Anterior cingulate cortex (tissue), 58 donors: ENCODE measurements at places on chromosomes 11 and 22.

- no peak for DNase-seq
Observed at GRCh38 chr11:8058216-8058615, 22.8 kb upstream of the TUB start.

- DNase-seq, result no peak
Observed at GRCh38 chr11:22304337-22304961, 33.7 kb upstream of the SLC17A6 start.

- no peak for DNase-seq
Observed at GRCh38 chr11:30815619-30816018, 229.5 kb upstream of the MPPED2 start.

- no peak for DNase-seq
Observed at GRCh38 chr11:66674964-66675602, 2.6 kb downstream of the RBM4B start.

- DNase-seq, result no peak
Observed at GRCh38 chr22:43207849-43208702, 21.1 kb upstream of the TTLL12 start.

GRCh38 chr11:10878408-10879214 lies 20.8 kb upstream of the ZBED5 start:
- DNase-seq, result no peak

GRCh38 chr11:425301-425700 lies 10.5 kb upstream of the SIGIRR start:
- DNase-seq, result no peak

DNA sequence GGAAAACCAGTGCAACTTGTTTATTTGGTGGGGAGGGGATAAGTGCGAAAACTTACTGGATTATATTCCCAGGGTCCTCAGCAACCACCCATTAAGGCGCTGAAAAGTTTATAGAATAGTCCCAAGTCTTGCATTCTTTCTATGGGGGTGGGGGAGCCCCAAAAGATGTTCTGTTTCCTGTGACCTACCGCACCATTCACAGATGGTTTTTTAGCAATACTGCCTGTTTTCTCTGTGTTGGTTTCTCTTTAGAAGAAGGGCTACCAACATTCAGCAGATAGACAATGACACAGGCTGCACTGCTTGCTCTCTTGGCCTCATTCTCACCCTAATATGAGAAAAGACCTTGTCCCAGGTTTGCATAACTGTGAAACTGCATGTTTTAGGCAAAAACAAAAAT lies 86.5 kb downstream of the FAM76B start:
- DNase-seq, result no peak

GRCh38 chr11:72436661-72437060 lies 2.3 kb upstream of the CLPB start:
- DNase-seq, result no peak

DNA sequence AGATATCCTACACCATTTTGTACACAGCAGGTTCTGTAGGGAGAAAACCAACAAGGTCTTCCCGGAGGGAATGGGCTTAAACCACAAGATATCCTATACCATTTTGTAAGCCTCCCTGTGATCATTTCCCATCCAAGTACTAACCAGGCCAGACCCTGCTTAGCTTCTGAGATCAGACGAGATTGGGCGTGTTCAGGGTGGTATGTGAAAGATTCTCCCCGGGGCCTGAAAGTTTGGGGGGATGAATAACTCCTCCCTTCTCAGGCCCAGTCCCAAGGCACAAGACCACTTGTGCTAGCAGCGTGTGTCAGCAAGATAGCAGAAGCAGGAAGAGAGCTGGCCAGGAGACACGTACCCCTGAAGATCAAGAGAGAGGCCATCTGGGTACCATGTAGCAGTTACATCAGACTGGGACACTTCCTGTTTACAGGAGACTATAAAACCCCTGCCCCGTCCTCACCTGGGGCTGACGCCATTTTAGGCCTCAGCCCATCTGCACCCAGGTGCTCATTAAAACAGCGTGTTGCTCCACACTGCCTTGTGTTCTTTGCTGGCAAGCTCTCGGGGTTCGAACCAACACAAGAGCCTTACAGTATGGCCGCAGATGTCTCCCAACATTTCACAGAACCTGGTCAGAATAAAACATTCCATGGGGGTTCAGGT lies 17.3 kb downstream of the MIF start:
- DNase-seq, result no peak

DNA sequence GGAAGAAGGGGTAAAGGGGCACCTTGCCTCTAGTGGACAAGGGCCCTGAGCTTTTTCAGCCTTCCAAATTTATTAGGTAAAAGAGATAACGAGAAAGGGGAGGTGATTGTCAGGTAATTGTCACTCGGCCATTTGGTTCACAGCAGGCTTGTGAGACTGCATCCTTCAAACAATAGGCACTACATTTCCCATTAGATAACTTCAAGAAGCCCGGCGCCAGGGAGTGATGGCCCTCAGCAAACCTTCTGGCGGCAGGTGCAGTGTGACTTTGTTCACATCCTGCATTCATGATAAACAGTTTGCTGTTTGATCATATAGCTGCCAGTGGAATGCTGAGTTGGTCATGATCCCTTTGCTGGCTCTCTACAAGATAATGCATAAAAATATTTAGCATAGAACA lies 185.1 kb downstream of the CWF19L2 start:
- no peak for DNase-seq

DNA sequence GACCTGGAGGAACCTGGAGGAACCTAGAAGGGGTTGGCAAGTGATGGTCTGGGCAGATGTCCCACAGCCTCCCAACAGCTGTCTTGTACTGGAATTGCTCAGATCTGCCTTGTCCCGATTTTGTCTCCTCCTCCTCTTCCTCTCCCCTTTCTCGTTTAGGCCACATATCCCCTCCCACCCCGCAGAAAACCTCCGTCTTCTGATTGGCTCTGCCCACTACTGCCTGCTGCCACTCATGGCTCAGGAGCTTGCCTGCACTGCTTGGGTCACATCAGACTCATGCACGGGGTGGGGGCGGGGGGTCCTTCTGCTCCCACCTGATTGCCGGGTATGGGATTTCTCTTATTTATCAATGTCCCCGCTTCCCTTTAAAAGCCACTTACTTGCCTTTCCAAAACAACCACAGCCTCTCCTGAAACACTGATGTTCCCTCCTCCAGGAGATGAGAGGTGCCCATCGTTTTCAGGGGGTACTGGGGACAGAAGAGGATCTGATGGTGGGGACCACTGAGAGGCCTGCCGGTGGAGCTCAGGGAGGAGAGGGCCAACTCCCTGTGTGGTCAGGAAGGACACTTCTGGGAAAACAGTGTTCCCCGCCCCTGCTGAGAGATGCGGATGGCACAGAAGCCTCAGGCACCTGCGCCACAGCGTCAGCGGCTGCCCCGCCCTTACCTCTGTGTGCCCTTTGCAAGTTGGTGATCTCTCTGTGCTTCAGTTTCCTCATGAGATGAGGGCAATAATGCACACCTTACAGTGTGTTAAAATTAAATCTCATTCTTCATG lies 14.7 kb downstream of the TOM1 start:
- no peak for DNase-seq

- no peak for DNase-seq
Observed at GRCh38 chr11:128310676-128311445, 276.5 kb downstream of the ETS1 start.

GRCh38 chr11:110761991-110762390 lies 49.8 kb upstream of the ARHGAP20 start:
- DNase-seq, result no peak

- DNase-seq, result peak; percentile 32
Observed at GRCh38 chr11:107840129-107840484, 18.5 kb downstream of the SLC35F2 start.

- DNase-seq, result no peak
Observed at GRCh38 chr11:117074119-117074518, 24.1 kb downstream of the SIK3 start.

GRCh38 chr11:126188332-126189108 lies 22.9 kb downstream of the RPUSD4 start:
- DNase-seq, result no peak

DNA sequence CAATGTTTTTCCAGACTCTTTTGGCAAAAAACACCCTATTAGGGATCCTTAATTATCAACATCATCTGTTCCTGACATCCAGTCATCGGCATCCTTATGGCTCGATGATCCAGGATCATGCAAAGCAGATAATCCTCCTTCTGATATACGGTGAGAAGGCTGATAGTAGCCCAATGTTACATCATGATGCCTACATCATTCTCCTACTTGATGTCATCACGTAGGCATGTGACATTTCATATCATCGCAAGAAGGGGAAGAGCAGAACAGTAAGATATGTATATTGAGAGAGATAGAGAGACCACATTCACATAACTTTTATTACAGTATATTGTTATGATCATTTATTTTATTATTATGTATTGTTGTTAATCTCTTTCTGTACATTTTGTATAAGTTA lies 168.6 kb downstream of the ADAMTS15 start:
- DNase-seq, result no peak

GRCh38 chr22:32911503-32911902 lies 110.0 kb downstream of the TIMP3 start:
- DNase-seq, result no peak

DNA sequence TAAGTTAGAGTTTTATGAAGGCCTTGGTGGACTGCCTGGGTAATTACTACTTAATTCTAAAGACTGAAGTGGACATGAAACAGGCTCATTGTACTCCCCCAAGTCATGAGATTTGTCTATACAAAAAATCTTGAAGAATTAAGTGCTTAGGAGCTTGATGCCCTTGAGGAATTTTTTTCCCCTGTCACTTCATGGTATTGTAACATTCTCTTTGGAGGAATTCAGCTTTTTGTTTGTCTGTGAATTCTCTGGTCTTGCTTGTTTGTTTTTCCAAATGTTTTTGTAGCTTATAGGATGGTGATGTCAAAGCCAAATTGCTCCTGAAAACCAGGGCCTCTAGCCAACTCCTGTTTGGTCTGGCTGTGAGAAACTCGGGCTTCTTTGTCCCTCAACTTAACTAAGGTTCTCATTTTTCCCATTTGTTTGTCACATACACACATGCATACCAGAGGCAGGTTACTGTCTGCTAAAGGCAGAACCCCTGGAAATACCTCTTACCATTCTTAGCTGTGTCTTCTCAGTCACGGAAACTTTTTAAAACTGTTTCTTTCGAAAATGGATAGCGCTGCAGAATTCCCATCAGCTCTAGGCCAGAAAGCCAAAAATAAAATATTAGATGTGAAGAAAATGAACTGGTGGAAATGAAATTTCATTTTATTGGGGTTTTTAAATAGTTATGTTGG lies 66.9 kb downstream of the AMOTL1 start:
- no peak for DNase-seq

DNA sequence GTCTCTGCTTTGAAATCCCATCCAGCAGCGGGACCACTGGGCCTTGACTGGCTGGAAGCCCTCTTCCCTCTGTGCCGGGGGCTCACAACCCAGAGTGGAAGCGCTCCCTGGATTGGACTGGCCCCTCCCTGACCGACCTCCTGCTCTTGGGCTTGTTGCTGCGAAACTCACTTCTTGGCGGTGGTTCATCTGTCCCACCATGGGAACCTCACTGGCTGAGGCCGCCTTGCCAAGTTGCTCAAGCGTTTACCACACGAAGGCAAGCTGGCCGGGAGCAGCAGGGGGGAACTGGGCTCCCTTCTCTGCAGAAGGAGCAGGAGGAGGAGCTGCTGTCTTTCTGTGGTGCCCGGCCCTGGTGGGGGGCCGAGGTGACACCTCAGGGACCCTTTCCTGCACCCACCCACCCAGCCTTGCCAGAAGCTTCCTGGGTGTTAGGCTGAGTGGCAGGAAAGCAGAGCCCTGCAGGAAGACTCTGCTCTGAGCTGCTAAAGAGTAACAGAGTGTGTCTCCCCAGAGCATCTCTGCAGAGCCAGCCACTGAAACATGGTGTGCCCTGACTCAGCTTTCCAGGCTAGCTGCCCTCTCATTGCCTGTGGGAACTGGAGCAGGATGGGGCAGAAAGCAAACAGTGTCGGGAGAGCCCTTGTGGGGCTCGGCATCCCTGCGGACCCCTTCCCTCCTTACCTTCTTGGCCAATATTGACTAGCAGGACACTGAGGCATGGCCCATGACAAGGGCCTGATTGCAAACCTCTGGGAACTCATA lies 88.5 kb upstream of the ALX4 start:
- DNase-seq, result no peak

DNA sequence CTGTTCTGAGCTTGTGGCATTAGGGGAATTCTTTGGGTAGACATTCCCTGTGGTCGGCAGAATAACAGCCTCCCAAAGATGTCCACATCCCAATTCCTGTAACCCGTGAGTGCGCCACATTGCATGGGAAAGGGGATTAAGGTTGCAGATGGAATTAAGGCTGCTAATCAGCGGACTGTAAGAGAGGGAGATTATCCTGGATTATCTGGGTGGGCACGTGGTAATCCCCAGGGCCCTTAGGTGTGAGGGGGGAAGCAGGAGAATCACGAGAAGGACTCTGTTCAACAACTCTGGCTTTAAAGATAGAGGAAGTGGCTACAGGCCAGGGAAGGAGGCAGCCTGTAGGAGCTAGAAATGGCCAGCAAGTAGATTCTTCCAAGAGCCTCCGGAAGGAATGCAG lies 16.0 kb downstream of the CACNG2 start:
- DNase-seq, result no peak

DNA sequence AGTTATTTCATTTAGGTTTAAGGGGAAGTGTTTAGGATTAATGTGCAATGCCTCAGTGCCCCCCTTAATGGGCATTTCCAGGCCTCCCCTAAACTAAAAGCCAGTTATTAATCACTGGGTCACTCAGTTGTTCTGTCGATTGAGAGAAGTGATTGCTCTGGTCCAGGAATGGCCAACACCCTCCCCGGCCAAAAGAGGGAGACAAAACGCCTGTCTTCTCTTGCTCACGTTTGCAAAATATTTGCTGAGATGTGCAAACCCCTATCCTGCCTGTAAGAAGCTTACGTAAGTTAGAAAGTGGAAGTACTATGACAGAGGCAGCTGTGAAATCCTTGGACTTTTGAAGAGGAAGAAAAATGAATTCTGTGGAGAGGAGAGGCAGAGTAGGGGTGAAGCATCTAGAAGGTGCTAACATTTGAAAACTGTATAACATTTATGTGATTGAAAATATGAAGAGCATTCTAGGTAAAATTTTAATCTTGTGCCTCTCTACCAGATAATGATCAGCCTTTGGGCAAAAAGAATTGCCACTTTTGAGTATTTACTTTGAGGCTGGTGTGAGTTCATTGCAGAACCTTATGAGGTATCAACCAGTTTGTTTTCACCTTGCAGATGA lies 37.7 kb downstream of the NTM start:
- DNase-seq, result no peak
